ENCODE measurements at places on chromosomes 1 and 21. TPM values are rescaled to one million over a fixed set of nuclear protein-coding genes. Genes with fewer than 3 reads are reported as not detected.

GRCh38 chr1:178436899-178437298 lies 59.9 kb downstream of the CLEC20A start:
- no peak for DNase-seq

ARHGEF16 gene
- total RNA-seq: not detected

SERPINC1 gene
- total RNA-seq: not detected

KIF14 gene
- total RNA-seq: 5.4 TPM

- DNase-seq: no peak
Measured at GRCh38 chr1:230026572-230026971, 40.5 kb upstream of the GALNT2 start.

GRCh38 chr21:37266515-37267221 lies 466 bp downstream of the VPS26C start:
- peak; percentile 11 for DNase-seq

RIMKLA gene
- total RNA-seq: not detected

GRCh38 chr1:96183928-96184327 lies 537.7 kb upstream of the PTBP2 start:
- no peak for DNase-seq
